Hippocampal formation (tissue), 2 donors: ENCODE measurements at places on chromosomes 16 and 17.
A peak's percentile ranks its signal among the peaks of the same experiment; 100 is the strongest.

GRCh38 chr17:42709561-42709960 is 27.2 kb downstream of the CNTNAP1 start:
- DNase-seq = peak; percentile 6

DNA sequence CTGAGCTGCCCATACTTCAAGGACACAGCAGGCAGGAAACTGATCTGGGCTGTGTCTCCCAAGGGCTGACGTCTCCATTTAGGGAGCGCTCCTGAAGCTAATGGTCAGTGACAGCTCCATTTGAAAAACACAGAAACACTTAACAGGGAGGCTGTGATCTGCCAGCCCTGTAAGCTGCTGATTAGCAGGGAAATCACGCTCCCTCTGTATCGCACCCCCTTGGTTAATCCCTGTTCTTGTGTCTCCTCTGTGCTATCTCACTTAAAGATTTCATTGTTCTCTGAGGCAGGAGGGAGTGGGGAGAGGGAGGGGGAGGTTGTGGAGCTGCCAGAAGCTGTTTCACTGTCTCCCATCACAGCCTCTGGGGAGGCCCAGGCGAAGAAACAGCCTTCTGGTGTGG is 47.4 kb upstream of the CACNG3 start:
- DNase-seq = peak; percentile 81

GRCh38 chr17:79990051-79990592 is 45.5 kb downstream of the TBC1D16 start:
- DNase-seq = no peak

DNA sequence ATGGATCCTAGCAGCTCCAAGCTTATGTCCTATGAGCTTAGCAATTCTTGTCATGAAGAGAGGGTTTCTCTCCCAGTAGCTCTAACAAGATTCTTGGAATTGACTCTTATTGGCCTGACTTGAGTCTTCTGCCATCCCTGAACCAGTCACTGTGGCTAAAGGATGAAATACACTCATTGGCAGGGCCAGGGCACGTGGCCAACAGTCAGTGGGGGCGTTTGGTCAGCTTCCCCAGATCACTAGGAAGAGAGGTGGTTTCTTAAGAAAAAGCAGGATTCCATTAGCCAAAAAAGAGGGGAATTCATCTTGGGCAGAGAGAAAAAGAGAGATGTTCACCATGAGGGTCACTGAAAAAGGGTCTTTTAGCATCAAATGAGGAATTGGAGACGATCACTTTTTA is 363.2 kb downstream of the SNX29 start:
- DNase-seq = no peak

- no peak for DNase-seq
These were observed 11.3 kb upstream of the COX10 start for GRCh38 chr17:14058051-14058450.

DNA sequence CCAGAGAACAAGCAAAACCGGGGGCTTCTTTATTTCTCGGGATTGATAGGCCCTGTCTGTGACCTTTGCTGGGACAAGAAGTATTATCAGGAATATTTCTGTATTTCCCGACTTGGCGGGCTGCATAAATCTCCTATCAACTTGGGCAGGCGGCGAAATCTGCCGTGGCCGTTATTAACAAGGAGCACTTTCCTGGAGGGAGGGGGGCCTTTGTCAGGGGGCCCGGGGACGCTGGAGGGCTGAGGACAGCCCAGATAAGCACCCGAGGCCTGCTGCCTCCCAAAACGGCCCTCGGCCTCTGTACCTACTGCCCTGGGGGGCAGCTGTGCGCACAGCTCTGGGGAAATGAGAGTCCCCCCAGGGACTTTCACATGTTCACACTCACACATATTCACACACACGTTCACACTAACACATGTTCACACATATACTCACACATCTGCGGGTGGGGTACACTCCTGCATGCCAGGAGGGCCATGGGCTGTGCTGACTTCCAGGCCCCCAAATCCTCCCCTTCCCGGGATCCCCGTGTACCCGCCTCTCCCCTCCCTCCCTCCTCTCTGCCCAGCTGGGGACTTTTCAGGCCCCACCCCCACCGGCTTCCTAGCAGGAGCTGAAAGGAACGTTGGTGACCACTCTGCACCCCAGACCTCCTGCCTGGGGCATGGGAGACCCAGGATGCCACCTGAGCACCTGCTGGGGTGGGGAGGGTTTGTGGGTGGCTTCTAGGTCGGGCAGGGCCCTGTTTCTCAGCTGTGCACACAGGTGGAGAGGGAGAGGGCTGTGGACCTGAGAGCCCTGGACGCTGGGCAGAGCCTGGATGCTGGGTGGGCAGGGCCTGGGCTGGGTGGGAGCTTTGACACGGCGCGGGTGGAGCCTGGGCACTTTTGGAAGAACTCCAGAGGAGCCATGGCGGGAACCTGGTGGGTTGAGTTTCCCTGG is 24.3 kb upstream of the GSE1 start:
- DNase-seq = no peak

- DNase-seq = no peak
These were observed 115.5 kb downstream of the RAP1GAP2 start for GRCh38 chr17:2911755-2912111.

DNA sequence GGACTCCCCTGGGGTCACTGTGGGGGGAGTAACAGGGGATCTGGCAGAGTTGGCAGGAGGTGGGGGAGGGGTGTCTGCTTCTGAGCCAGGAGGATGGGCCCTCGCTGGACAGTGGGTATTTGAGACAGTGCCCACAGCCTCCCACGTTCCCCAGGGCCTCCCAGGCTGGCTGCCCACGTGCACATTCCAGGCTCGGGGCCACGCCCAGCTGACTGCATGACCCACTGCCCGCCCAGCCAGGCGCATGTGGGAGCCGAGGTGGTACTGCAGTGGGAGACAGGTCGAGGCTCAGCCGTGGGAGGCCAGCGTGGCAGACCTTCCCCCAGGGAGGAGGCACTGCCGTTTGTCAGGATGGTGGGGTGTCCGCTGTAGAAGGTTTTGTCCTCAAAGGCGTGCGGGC is 38.8 kb downstream of the BAHCC1 start:
- DNase-seq = no peak

DNA sequence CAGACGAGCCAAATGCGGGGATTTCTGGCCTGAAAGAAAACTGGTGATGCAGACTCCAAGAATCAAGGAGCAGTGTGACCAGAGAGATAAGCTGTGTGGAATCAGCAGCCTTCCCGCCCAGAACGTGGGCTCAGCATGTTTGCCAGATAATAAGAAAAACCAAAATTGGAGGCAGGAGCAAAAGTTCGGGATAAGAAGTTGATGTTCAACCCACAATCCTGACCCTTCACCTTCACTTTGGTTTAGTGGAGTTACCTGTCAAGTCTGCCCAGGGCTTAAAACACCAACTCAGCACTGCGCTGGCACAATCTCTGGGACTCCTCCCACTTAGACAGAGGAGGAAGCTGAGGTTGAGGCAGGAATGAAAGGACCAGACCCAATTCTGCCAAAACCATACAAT is 3.1 kb downstream of the SLC43A2 start:
- DNase-seq = no peak

DNA sequence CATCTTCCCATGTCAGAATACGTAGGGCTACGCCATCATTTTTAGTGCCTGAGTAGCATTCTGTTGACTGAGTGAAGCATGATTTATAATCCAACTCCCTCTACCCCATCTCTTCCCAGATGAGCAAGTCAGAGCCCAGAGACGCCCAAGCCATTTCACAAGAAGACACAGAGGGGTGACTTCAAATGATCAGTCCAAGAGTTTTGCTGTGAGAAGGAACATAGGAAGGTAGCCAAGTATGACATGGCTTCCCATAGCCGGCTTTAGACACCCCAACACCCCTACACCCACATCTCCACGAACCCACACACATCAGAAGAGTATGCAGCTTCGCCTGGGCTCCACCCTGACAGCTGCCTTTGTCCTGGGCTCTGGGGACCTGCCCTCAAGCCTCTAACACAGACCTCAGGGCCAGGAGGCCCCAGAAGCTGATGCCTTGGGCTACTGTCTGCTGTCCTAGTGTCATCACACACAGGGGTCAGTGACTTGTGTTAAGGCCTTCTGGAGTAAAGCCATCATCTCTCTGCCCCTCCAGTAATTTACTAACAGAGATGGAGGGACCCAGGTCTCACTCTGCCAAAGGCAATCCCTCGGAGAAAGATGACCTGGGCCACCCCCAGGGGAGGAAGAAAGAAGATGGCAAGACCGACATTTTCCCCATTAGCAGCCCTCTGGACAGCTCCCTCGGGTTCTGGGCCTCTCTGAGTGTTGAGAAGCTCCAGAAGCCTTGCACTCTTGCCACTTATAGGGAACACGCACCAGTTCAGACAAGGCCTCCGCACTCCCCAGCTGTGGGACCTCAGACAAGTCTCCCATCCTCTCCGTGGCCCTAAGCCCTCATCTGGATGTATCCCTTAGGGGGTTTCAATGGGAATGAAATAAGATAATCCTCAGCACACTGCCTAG is 38.7 kb upstream of the MRPS23 start:
- DNase-seq = no peak

- DNase-seq = no peak
These were observed 146.3 kb downstream of the TMEM132E start for GRCh38 chr17:34725725-34726124.

- DNase-seq = peak; percentile 75
These were observed 9.5 kb downstream of the MRPL27 start for GRCh38 chr17:50363217-50364060.

DNA sequence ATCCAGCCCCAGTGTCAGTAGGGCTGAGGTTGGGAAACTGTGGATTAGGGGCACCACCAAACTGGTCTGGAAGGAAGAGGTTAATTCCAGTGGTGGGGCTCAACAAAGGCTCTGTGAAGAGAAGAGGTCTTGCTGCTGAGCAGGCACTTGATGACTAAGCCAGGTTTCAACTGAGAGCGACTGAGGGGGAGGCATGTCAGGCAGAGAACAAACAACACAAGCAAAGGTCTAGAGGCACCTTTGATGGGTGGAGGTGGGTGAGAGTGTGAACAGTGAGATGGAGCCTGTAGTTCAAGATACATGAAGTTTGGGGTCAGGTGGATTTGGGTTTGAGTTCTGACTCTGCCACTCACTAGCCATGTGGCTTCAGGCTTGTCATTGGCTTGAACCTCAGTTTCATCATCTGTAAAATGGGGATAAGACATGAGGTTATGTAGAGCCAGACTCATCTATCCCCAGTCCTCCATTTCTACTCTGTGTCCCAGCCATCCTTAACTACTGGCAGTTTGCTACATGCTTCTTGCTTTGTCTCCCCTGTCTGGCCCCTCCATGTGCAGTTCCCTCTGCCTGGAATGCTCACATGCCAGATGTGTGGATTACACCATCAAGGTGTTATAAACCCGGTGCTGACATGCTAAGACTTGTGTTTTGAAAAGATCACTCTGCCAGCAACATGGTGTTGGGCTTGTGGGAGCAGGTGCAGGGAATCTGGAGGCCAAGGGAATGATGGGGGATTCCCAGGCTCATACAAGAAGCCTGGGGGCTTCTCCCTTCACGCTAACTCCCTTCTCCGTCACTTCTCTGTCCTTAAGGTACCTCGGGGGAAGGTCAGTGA is 3.0 kb upstream of the RMI2 start:
- DNase-seq = no peak

DNA sequence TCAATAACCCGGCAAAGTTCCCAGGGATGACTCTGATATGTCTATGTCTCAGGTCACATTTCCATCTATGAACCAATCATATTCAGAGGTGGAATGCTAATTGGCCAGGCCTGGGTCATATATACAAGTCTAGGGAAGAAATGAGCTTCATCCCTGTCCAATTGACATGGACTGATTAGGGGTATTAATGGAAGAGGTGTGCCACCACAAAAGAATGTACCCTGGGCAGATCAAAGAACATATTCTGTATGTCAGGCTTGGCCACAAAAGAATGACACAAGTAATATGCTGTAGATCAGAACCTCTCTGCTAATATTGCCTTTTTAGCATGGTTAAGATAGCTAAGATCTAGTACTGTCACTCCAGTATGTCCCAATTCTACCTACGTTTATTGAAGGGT is 6.7 kb downstream of the SLC35G3 start:
- DNase-seq = no peak

DNA sequence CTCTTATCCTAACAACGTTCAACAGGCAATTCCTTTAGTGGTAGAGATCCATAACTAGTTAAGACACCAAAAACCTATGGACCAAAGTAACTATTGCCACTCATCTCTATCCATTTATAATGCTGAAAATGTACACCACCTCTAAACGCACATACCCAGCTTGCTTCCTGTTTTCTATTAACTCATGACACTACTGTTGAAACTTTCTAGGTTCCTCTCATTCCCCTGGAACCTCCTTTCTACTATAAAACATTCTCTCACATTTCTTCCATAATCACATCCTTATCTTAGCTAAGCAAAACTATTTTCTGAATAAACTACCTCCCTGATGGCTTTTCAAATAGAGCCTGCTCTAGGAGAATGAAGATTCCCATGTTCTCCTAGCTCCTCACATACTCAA is 42.9 kb upstream of the KSR1 start:
- no peak for DNase-seq

DNA sequence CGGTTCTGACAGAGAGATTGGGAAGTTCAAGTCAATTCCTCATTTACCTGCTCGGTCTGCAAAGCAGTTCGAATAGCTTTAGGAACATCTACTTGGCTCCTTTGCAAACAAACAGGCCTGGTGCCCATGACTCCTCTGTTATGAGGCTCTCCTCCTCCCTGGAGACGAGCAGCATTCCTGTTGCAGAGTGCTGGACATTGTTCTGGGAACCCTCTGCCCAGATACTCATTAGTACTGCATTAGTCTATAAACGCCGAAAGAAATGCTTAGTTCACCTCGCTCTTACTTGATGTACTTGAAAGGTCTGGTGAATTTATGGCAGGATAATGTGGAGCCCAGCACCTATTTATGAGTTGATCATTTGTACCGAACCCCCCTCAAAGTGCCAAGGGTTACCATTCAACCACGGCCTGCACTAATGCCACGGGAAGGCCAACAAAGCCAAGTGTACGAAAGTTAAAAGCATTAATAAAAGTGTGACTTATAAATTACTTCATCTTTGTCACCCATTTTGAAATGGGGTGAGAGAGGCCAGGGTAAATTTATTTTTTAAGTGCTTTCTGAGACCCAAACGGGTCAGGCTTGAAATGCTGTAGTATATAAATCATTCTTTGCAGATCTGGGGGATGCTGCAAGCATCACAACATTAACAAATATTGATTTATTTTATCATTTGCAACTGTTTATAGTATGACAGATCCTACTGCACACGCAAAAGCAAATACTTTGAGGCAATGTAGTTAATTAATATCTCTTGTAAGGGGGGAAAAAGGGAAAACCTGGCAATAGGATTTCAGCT is 478.9 kb upstream of the PSMD7 start:
- no peak for DNase-seq
